ENCODE measurements at places on chromosomes 7 and 10.

DNA sequence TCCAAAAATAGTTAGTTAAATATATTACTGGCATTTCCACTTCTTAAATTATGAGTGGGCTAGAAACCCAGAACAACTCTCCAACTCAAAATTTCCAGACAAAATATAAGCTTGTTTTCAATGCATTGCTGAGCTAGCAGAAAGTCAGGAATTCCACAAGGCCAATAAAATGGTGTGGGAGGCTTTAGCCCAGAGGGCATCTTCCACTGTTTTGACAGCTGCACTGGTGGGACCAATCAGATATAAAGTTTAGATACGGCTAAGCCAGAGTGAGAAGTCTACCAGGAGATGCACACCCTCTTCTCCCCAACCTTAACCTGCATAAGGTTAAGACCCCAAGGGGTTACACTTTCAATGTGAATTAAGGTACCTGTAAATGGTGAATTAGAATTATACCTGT is 76.6 kb downstream of the AMPH start:
- no peak for DNase-seq

DNA sequence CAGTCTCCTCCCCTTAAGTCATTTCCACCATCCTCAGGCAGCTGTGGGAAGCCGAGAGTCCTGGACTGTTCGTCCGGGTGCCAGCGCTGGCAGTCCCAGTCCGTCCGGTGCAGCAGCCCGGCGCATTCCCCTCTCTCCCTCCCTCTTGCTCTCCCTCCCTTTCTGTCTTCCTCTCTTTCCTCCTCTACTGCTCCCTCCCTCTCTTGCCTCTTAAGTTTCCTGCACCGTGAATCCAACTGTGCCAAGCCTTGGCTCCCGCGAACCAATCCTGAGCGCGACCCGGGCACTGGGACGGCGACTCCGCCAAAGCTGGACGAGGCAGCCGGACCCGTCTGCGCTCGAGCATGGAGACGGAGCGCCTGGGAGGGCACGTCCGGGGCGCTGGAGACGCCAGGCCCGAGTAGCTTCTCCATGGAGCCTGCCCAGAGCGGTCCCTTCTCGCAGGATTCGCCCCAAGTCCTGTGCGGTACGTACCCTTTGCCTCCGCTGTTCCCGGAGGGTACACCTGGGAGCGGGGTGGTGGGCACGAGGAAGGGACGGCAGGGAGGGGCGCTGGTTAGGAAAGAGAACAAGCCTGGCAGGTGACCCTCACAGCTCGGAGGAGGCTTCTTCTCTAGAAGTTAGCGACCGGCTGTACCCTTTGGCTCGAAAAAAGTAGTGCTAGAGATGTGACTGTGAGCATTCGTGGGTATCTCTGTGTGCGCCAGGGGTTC is 1.0 kb downstream of the NXPH1 start:
- DNase-seq = no peak

- no peak for DNase-seq
These were observed 20.4 kb downstream of the PHTF2 start for GRCh38 chr7:77819021-77819420.

DNA sequence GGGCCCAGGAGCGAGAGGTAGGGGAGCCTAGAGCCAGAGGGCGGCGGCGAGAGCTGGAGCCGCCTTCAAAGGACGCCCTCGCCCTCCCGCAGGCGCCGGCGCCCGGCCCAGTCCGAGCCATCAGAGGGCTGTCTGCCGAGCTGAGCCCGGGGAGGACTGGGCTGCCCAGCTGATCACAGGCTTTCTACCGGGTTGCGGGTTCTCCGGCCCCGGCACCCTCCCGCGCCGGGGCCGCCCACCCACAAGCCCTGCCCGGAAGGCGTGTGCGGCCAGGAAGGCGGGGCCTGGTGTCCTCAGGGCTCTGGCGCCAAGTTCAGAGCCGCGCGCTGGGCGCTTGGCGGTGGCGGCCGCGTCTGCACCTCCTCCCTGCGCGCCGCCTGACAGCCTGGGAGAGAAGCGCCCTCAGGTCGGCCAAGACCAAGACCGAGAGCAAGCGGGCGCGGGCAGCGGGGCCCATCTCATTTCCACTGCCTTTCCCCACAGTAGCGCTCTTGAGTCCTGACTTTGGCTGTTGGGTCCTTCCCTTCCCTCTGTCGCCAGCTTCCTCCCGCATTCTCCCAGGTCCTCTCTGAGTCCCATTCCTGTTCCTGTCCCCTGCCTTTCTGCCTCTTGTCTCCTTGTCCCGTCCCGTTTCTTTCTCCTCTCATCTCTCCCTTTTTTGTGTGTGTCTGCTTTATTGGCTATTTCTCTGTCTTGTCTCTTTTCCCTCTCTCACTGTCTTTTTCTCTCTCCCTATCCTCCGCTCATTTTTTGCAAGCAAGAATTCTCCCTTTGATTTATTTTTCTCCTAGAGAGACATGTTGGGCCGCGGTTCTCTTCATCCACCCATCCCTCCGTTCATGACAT is 60.6 kb upstream of the MSMB start:
- DNase-seq = no peak

- no peak for DNase-seq
These were observed 429.0 kb downstream of the ETV1 start for GRCh38 chr7:13560441-13560840.

DNA sequence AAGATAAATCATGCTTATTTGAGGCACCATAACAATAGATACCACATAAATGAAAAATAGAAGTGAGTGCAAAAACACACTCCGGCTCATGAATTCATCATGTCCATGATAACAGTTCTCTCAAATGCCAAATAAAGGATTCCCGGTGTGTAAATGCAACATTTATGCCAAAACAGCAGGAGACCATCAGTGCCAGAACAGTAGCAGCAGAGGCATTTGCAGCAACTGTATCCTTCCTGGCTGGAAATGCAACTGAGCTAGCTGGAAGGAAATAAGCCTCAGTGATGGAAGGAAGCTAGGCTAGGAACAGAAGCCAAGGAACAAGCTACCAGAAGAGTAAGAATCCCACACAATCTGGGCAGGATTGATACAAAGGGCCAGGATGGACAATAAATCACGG is 79.9 kb upstream of the THSD7A start:
- no peak for DNase-seq

DNA sequence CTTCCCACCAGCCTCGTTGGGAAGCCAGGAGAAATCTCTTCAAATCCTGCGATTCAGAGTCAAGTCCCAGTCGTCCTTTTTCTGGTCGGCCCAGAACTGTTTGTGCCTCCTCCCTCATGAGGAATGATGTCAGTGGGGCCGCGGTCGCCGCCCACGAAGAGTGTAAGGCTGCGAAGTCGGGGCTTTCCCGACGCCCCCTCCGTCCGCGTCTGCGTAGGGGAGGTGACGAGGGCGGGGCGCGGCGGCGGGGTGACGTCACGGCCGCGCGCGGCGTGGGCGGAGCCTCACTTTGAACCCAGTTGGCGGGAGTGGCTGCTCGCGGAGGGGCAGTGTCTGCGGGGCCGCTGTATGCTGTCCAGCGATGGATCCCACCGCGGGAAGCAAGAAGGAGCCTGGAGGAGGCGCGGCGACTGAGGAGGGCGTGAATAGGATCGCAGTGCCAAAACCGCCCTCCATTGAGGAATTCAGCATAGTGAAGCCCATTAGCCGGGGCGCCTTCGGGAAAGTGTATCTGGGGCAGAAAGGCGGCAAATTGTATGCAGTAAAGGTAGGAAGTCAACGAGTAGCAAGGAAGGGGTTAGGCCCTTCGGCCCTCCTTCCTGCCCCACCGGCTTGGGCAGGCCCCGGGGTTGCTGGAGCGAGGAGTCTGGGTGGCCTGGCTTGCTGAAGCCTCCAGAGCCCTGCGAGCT is at the start of gene MASTL:
Gene MASTL (plus strand): TSS at position 287 of the 689 bp plus-strand sequence. CDS start 75 bp downstream, at position 362.
- peak; percentile 92 for DNase-seq

- DNase-seq = no peak
These were observed 425.8 kb upstream of the CELF2 start for GRCh38 chr10:10591715-10592341.

DNA sequence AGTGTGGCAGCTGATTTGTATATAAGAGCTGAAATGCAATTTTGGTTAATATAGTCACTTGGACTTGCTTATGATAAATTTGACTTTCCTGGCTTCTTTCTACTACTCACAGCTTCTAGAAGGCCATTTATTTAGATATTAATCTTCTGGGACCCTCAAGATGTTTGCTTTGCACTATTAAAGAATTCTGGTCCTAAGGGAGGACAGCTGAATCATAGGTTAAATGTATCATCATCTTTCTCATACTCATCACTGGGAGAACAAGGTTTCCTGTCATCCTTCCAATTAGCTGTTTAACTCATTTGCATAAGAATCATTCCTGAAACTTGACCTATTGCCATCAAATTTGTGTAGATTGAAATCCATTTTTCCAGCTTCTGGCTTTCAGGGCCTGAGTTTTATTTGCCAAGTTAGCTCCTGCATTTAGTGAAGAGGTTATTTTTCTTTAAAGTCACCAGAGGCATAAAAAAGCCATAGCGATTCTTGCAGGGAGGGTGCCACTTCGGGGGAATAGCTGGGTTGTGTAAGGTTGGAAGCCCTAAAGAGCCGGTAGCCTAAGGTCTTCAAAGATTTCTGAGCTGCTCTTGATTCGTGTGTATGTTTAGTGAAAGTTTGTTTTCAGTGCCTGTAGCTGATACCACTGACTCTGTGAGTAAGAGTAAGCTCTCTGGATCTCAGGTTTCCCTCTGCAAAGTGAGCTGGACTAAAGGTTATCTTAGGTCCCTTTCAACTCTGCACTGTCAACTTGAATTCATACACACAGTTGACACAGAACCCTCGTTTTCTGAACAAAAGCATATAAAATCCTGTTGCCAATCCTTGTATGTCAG is 4.3 kb downstream of the MAP3K8 start:
- no peak for DNase-seq

GRCh38 chr7:121745856-121746255 is 127.1 kb upstream of the PTPRZ1 start:
- DNase-seq = no peak

- DNase-seq = no peak
These were observed 66.8 kb downstream of the ITGB1 start for GRCh38 chr10:32891261-32891660.

DNA sequence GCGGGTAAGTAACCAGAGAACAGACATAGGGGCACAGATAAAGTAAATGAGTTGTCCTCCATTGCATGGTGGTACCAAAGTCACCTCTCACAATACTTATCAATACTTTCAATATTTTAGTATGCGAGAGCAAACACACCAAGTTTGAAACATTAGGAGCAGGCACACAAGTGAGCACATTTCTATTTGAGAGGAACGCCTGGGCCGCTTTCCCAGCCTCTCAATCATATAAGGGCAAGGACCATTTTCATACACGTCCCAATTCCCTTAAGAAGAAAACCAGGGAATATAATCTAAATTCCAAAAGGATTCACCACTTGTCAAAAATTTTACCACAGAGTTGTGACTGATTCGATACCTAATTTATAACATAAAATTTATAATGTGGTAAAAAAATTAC is 7.5 kb downstream of the LMOD2 start:
- DNase-seq = no peak

- DNase-seq = no peak
These were observed 38.7 kb downstream of the CALML3 start for GRCh38 chr10:5563321-5563961.

DNA sequence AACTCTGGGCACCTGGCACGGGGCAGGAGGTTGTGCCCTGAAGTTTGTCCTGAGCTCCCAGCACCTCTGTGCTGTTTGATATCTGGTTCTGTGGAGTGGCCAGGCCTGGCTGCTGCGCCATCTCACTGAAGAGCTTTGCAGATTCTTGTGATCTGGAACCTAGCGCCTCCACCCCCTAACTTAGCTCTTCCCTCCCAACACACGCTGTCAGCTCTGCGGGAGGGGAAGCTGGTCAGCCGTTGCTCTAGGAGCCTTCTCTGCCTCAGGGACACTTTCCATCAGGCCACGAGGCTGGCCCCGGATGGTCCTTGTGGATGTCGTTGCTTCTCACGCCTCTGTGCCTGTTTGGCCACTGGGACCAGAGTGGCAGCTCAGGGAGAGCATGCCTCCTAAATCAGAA is 213.2 kb downstream of the CCDC3 start:
- no peak for DNase-seq

DNA sequence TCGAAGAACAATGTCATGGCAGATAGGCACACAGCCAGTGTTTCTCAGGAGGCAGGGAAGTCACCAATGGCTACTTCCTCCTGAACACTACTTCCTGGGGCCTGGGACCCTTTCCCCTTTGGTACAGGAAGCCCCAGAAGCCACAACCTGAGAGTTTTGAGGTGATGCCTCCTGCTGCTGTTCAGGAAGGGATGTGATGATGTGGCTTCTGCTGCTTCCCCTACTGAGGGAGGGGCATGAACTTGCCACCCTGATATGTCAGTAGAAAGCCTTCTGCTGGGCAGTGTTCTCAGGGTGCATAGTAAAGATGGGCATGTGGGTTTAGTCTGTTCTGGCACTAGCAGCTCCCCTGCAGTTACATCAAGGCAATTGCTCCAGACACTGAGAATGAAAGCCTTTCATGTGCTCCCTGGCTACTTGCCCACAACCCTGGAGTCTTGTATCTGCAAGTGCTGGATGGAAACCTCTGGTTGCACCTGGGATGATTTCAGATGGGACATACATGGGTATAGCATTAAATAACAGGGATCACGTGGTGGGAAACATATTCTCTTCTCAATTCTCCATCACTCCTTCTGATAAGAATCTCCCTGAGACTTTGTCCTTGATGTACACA is 69.3 kb downstream of the ADRA2A start:
- DNase-seq = no peak

DNA sequence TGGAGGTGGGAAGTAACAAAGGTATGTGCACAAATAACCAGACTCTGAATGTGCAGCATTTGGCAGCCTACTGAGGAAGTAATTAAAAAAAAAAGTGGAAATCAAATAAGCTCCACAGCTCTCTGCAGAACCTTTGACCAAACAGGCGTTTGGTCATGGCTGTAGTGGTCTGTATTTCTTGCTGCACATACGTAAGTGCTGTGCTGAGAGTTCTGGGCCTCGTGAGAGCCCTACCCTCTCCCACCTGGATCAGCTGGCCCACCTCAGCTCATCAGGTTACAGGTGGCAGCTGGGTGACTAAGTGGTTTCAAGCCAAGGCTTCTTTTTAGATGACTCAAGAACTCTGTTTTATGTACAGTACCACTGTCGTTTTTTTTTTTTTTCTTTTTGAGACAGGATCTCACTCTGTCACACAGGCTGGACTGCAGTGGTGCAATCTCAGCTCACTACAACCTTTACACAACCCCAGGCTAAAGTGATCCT is 178.2 kb upstream of the KLF6 start:
- DNase-seq = no peak

- DNase-seq = no peak
These were observed 25.2 kb upstream of the PRR15 start for GRCh38 chr7:29538389-29538788.

GRCh38 chr7:142567201-142568075 is 181.8 kb upstream of the PRSS1 start:
- DNase-seq = no peak

- DNase-seq = no peak
These were observed 39.7 kb downstream of the TES start for GRCh38 chr7:116249969-116250553.

- no peak for DNase-seq
These were observed 44.7 kb downstream of the DOCK4 start for GRCh38 chr7:112161253-112162141.

DNA sequence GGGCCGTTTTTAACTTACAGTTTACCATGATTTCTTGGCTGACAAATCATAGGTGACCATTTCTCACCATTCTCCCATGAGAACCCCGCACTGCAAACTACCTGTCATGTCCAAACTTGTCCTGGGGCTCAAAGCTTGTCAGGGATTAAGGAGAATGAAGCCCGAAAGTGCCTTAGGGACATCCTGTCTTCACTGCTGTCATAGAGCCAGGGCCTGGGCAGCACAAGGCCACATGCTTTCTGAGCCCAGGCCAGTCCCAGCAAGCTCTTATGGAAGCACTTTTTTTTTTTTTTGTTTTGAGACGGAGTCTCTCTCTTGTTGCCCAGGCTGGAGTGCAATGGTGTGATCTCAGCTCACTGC is 33.9 kb downstream of the CCM2 start:
- no peak for DNase-seq

GRCh38 chr7:2539031-2539911 is 16.1 kb downstream of the BRAT1 start:
- no peak for DNase-seq

Measured in activated T-cell treated with anti-CD3 and anti-CD28 coated beads for 1 hour (primary cell).